Activated CD4-positive, CD25-positive, alpha-beta regulatory T cell treated with anti-CD3 and anti-CD28 coated beads, Interleukin-2, amount 50 U/mL, for 24 hours (primary cell): ENCODE measurements at places on chromosomes 3 and 15.

- ATAC-seq: no peak
Observed at GRCh38 chr3:107222907-107223306, 154.3 kb upstream of the CCDC54 start.

GRCh38 chr15:63251701-63252100 is 25.7 kb upstream of the APH1B start:
- no peak for ATAC-seq

GRCh38 chr15:89098281-89098680 is 10.0 kb downstream of the ABHD2 start:
- ATAC-seq: no peak

GRCh38 chr3:100754563-100755334 is 45.5 kb downstream of the TFG start:
- ATAC-seq: no peak

DNA sequence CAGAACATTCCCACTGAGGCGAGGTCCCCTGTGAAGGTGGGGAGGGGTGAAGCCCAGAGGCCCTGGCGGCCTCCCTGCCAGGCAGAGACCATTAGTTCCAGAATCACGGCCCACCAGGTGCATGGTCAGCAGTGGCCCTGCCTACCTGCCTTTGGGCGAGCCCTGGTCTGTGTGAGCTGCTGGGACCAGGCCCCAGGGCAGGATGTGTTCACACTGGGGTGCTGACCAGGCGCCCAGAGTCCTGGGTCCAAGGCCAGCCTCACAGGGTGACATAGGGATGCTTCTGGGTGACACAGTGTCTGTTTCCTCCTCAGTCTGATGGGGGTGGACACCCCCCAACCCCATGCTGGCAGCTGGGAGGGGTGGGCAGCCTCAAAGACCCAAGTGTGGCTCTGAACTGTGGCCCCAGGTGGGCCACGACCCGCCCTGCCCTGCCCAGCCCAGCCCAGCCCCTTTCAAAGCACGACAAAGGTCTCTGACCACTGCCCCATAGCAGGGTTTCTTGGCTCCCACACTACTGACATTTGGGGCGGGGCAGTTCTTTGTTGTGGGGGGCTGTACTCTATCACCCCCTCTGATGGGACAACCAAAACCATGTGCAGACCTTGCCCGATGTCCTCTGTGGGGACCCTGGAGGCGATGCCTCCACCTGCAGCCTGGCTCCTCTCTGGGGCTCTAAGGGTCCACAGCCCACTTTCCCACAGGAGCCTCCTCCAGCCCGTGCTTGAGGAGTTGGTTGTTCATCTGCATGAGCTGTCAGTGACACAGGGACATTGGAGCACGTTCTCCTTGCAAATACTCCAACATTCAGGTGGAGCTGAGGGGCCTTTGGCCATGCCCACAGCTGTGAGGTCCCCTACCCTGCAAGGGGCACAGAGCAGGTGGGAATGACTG is 44.8 kb upstream of the SLC41A3 start:
- no peak for ATAC-seq

GRCh38 chr15:78046796-78047341 is 30.6 kb downstream of the TBC1D2B start:
- peak; percentile 73 for ATAC-seq

DNA sequence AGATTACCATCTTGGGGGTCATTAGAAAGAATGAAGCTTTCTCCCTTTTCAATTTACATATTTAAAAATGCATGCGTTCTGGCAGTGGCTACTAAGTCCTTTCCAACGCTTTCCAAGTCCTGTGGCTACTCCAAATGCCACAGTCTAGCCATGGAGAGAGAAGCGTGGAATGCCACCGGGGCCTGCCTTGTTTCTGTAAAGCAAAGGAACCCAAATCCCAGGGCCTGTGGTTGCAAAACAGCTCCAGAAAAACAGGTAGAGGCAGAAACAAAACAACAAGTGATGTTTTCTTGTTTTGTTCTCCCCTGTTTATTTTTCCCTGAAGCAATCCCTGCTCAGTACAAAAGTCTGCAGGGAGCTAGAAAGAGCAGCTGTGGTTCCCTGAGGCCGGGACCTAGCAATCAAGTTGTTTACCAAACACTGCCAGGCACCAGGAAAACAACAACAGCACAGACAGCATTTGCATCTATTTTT is 85.5 kb downstream of the FOXP1 start:
- no peak for ATAC-seq

GRCh38 chr15:67063689-67064606 is 1.5 kb upstream of the SMAD3 start:
- no peak for ATAC-seq

DNA sequence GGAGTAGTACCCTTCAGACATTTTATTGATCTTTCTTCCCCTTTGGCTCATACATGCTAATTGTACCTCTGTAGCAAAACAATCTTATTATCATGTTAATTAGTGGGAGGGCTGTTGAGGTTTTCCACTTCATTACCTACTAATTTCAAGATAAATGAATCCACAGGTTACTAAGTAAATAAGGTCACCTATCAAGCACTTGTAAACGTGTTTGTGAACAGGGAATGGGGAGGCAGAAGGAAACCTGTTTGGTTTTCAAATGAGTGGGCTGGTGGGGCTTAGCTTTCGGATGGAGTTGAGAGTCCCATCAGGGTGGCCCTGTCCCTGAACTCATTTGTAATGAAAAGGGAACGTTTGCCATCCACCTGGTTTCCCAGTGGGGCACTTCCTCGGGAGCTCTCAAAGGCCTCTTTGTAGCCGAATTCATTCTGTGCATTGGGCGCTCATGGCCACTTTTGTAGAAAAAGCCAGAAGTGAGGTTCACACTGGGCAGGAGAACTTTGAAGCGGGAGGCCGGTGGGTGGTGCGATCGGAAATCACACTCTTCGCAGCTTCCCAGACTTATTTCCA is 419.8 kb upstream of the NR2F2 start:
- ATAC-seq: no peak

GRCh38 chr15:40081691-40082194 is 26.9 kb downstream of the BMF start:
- ATAC-seq: no peak

DNA sequence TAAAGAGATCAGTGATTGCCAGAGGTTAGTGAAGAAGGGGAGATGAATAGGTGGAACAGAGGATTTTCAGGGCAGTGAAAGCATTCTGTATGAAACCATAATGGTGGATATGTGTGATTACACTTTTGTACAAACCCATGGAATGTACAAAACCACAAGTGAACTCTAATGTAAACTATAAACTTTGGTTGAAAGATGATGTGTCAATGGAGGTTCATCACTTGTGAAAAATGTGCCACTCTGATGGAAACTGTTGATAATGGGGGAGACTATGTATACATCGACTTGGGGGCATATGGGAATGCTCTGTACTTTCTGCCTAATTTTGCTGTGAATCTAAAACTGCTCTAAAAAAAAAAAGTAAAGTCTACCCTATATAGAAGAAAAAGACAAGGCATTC is 68.7 kb upstream of the ARHGEF3 start:
- no peak for ATAC-seq

DNA sequence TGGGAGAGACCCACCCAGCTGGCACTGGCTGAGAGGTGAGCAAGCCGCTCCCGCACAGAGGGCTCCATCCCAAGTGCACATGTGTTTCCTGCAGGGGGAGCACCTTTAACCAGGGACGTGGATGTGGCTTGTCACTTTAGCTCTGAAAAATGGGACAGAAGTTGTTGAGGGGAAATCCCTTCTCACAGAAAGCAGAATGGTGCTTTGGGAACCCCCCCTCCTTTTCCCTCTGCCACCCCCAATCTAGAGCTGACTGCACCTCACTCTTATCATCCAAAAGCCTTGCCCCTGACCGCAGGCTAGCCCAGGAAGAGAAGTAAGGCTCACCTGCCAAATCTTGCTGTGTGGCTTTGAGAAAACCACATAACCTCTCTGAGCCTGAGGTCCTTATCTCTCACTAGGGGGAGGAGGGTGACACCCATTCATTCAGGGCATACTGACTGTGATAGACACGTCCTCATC is 77.9 kb downstream of the RPN1 start:
- peak; percentile 54 for ATAC-seq

- ATAC-seq: no peak
Observed at GRCh38 chr3:192130534-192131132, 596.7 kb downstream of the FGF12 start.

GRCh38 chr3:24288496-24289236 is 206.0 kb downstream of the THRB start:
- no peak for ATAC-seq

GRCh38 chr3:150687613-150688012 is 16.1 kb downstream of the ERICH6 start:
- no peak for ATAC-seq

DNA sequence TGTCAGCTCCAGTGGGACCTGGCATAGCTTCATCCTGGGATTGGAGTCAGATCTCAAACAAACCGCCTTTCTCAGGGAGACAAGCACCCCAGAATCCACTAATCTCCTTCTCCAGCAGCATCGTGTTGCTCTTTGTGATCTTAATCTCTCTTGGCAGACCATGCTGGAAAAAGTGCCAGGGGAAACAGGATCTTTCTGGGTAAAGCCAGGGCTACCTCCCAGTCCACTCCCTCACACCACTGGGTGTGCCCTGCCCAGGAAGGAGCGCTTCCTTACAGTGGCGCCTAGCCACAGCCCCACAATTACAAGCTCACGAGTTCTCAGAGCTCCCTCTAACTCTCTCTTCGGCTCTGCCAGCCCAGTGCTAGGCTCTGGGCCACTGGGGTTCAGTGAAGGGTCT is 32.2 kb downstream of the RPLP1 start:
- no peak for ATAC-seq
